Posterior cingulate gyrus (tissue), 11 donors: ENCODE measurements at places on chromosomes 7 and 10.

DNA sequence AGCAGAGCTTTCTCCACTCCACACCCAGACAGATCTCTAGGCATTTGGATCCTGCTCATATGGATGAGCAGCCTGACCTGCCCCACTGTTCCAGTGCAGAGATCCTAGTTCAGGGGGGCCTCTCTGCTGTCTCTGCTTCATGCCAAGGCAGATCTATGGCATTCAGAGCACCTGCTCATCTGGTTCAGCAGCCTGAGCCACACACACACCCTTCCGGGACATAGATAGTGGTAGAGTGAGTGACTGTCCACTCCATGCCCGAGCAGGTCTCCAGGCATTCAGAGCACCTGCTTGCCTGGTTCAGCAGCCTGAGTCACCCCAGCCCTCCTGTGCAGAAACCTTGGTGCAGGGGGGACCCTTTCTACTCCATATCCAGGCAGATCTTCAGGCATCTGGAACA lies 54.3 kb upstream of the ZNF800 start:
- DNase-seq, result no peak

GRCh38 chr7:106064771-106065574 lies 47.1 kb downstream of the SYPL1 start:
- DNase-seq, result peak; percentile 93

DNA sequence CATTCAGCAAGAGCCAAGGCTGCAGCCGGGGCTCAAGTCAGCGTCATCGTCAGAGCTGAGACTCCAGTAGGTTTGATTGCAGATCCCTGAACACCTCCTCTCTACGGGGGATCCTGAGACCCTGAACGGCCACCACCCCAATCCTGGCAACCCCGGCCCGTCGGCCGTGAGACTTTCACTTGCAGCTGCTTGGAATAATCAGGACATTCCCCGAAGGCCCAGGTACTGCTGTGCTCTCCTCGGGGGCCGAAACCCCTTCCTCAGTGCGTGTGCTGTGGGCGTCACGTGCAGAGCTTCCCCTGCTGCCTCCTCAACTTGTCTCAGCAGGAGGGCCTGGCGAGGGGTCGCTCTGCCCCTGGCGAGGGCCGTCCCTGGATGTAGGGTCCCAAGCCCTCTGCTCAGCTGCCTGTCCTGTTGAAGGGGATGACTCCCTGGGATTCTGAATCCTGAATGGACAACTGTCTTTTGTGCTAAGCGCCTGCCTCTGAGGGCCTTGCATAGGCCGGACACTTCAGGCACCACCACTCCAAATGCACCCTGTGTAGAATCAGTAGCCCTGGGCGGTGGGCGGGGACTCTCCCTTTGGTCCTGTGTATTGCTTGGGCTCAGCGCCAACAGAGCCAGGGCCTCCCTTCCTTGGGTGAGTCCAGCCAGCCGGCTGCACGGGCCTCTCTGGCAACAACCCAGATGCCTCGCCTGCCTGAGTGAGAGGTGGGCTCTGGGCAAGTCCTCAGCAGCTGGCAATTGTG lies 63.8 kb upstream of the EBF3 start:
- DNase-seq, result no peak

- DNase-seq, result no peak
Observed at GRCh38 chr10:28716748-28717147, 39.4 kb downstream of the BAMBI start.

GRCh38 chr7:33503736-33504135 lies 374.4 kb downstream of the BBS9 start:
- DNase-seq, result no peak

GRCh38 chr10:13347043-13347499 lies 1.0 kb downstream of the SEPHS1 start:
- DNase-seq, result no peak

- DNase-seq, result no peak
Observed at GRCh38 chr7:40658729-40659128, 523.9 kb downstream of the SUGCT start.

DNA sequence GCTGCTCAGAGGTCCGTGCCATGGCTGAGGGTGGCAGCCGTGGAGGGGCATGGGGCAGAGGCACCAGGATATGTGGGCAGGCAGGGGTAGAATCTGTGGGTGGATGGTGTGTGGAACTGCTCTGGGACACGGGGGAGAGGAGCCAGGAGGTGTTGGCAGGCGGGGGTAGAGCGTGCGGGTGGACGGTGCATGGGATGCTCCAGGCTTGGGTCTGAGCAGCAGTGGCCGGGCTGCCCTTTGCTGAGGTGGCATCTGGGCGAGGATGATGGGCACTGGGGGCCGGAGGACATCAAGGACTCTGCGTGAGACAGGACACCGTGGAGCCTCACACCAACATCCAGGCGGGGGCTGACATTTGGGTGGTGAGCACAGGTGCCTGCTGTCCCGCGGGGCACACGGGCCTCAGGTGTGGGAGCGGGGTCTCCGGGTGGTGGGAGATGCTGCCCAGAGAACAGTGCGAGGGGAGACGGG lies 46.2 kb downstream of the JAKMIP3 start:
- peak; percentile 9 for DNase-seq
